ENCODE measurements at places on chromosomes 3 and 15. TPM values are rescaled to one million over a fixed set of nuclear protein-coding genes. Genes with fewer than 3 reads are reported as not detected.

The USP8 gene
- polyA plus RNA-seq = 20.1 TPM

The CNBP gene
- 351 TPM for polyA plus RNA-seq

The CCRL2 gene
- 0.28 TPM for polyA plus RNA-seq

The GASK1A gene
- polyA plus RNA-seq = 0.71 TPM

The ELP6 gene
- 24.7 TPM for polyA plus RNA-seq

The TNIK gene
- polyA plus RNA-seq = 3.2 TPM

The ATOSA gene
- 104 TPM for polyA plus RNA-seq

The PPP1R2 gene
- 38.3 TPM for polyA plus RNA-seq

The MYL3 gene
- polyA plus RNA-seq = 0.67 TPM

The BCL2A1 gene
- 1.6 TPM for polyA plus RNA-seq

The TJP1 gene
- polyA plus RNA-seq = 47.8 TPM

The SCAANT1 gene
- polyA plus RNA-seq = not detected

The CPNE9 gene
- polyA plus RNA-seq = 0.05 TPM

The SLC51A gene
- polyA plus RNA-seq = 0.69 TPM

The CLDN16 gene
- polyA plus RNA-seq = 0.12 TPM

The TBC1D23 gene
- polyA plus RNA-seq = 17.4 TPM

The ADAM10 gene
- polyA plus RNA-seq = 9.7 TPM

The FBXO22 gene
- 12.9 TPM for polyA plus RNA-seq

The COL8A1 gene
- 1.4 TPM for polyA plus RNA-seq

The ARNT2 gene
- 0.94 TPM for polyA plus RNA-seq

The SNX22 gene
- 1.1 TPM for polyA plus RNA-seq

The CTXN2 gene
- polyA plus RNA-seq = not detected

The GOLGA8G gene
- not detected for polyA plus RNA-seq

The FAM81A gene
- 0.12 TPM for polyA plus RNA-seq

The COL6A6 gene
- polyA plus RNA-seq = 0.02 TPM

The PRR20G gene
- not detected for polyA plus RNA-seq

The ASTE1 gene
- polyA plus RNA-seq = 1.6 TPM
